ENCODE measurements at places on chromosomes 7 and 10.

GRCh38 chr7:74372511-74373111 lies 81.1 kb upstream of the GTF2IRD1 start:
- no peak for DNase-seq

GRCh38 chr7:29831705-29832104 lies 25.4 kb downstream of the WIPF3 start:
- DNase-seq: no peak

- no peak for DNase-seq
Observed at GRCh38 chr7:43501870-43502269, 81.0 kb upstream of the STK17A start.

DNA sequence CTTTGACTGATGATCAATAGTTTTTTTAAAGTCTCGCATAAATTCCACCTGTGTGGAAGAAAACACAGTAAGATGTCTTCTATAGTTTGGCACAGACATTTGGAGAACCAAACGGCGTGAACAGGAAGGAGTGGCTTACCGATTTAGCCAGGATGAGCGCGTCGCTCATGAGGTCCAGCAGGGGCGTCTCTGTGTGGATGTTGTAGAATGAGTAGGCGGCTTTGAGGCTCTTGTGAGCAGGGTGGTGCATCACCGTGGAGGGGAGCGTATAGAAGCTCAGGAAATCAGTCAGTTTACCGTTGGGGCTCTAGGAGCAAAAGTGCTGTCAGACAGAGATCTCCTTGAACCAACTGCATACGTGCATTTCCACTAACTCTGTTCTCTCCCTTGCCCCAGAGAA lies 15.5 kb downstream of the RPP38 start:
- DNase-seq: no peak

- DNase-seq: no peak
Observed at GRCh38 chr7:145331076-145331475, 495.2 kb upstream of the TPK1 start.

- DNase-seq: no peak
Observed at GRCh38 chr7:48742079-48742798, 182.1 kb upstream of the CDC14C start.

- no peak for DNase-seq
Observed at GRCh38 chr10:76268954-76269353, 837.5 kb downstream of the LRMDA start.

- DNase-seq: no peak
Observed at GRCh38 chr10:120465138-120465537, 8.1 kb downstream of the PLPP4 start.

GRCh38 chr7:116810267-116811116 lies 51.9 kb upstream of the CAPZA2 start:
- no peak for DNase-seq

GRCh38 chr7:27586825-27587224 lies 75.9 kb downstream of the HIBADH start:
- DNase-seq: no peak

DNA sequence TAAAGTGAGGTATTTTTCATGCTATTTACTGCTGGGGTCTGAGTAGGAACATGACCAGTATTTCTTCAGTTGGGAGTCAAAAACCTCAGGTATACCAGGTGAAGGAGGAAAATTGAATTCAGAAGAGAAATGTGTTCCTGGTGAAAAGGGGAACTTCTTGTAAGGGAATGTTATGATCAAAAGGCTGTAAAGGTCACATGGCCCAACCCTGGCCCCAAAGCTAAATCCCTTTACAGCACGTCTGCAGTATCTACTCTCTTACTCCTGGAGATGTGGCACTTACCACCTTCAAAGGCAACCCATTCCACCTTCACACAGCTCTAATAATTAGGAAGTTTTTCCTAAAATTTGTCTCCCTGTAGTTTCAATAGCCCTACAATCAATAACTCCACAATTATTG lies 15.2 kb downstream of the PIK3AP1 start:
- DNase-seq: no peak

DNA sequence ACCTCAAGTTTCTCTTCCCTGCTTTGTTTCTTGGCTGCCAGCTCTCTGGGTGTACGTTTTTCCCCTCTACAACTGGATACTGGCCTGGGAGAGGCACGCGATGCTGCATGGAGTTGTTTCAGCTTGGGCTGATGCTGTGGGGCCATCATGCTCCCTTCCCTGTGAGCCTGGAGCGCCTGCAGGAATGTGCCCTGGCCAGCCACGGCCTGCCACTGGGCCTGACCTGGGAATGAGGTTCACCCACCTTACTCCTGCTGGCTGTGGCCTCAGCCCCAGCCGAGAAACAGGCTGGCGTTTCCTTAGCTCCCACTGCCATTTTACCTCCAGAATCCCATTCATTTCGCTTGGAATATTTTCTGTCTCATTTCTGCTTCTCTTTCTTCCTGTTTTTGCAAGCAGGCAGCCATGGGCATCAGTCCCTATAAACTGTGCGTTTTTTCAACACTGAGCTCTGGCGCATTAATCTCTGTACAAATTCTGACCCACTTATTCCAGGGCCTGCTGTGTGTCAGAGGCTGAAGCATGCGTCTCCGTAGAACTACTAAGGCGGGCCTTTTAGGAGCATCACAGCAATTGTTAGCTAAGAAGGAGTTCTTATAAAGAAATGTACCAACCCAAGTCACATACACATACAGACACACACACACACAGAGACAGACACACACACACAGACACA lies 57.9 kb downstream of the GATA3 start:
- DNase-seq: no peak

GRCh38 chr7:73602721-73603651 lies 21.3 kb downstream of the MLXIPL start:
- no peak for DNase-seq

- no peak for DNase-seq
Observed at GRCh38 chr10:2921956-2922680, 145.2 kb upstream of the PFKP start.

DNA sequence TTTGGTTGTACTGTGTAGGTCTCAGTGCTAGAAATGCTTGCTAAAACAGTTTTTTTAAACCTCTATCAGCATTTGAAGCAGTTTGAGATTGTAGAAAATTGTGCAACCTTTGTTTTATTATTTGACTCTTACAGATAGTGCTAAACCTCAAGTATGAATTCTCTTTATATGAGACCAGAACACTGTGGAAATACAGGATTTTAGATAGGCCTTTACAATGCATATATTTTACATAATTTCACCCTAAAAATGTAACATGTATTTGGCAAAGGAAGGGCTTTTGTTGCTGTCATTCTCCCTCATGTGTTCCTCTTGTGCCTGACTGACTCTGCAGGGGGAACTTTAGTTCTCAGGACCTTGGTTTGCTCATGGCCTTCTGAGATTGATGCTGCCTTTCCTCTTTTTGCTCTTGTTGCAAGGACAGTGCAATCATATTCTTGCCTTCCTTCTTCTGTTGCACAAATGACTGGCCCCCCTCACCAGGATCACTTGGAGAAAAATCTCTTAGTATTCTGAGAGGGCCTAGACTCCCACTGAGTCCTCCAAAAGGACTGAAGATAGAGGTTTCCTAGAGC lies 188.7 kb downstream of the PPP1R9A start:
- DNase-seq: no peak

- DNase-seq: no peak
Observed at GRCh38 chr10:119006451-119007210, 22.9 kb upstream of the NANOS1 start.

GRCh38 chr10:29826221-29826620 lies 191.4 kb upstream of the SVIL start:
- no peak for DNase-seq

- no peak for DNase-seq
Observed at GRCh38 chr7:15503603-15504290, 58.1 kb downstream of the AGMO start.

DNA sequence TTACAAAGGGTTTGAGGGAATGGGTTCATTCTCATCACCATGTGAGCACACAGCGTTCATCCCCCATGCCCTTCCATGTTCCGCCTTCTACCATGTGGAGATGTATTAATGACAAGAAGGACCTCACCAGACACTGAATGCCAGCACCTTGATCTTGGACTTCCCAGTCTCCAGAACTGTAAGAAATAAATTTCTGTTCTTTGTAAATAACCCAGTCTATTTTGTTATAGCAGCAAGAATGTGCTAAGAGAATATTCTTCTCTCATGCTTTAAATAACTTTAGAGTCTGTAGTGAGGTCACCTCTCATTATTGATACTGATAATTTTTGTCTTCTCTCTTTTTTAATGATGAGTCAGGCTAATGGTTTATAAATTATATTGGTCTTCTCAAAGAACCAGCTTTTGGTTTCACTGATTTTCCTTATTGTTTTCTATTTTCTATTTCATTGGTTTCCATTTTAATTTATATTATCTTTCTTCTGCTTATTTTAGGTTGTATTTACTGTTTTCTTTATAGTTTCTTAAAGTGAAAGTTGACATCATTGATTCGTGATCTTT lies 3.1 kb upstream of the PDIA4 start:
- no peak for DNase-seq

DNA sequence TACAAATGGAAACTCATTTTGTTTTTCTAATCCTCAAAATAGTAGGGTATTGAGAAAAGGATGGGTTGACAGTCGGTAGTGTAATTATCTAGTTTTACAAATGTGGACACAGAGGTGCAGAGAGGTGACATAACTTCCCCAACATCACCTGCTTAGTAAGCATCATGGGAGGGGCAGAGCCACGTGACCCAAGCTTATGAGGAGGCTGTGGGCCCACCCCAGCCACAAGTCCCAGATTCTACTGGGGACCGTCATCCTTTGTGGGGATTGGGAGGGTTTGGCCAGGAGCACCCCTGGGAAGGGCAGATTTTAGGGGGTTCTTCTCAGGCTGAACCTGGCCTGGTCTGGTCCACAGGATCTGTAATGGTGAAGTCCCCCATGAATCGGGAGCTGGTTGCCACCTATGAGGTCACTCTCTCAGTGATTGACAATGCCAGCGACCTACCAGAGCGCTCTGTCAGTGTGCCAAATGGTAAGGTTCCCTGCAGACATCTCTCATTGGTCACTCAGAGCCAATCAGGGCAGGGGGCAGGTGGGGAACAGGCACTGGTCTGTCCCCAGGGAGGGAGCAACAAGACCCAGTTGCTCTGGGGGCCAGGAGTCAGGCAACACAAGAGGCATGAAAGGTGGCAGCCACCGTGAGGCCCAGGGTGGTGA lies 23.6 kb upstream of the VSIR start:
- no peak for DNase-seq

GRCh38 chr7:29342761-29343160 lies 148.2 kb downstream of the CHN2 start:
- DNase-seq: no peak

Data from central memory CD4-positive, alpha-beta T cell (primary cell).